ENCODE measurements at places on chromosomes 16 and 17.

DNA sequence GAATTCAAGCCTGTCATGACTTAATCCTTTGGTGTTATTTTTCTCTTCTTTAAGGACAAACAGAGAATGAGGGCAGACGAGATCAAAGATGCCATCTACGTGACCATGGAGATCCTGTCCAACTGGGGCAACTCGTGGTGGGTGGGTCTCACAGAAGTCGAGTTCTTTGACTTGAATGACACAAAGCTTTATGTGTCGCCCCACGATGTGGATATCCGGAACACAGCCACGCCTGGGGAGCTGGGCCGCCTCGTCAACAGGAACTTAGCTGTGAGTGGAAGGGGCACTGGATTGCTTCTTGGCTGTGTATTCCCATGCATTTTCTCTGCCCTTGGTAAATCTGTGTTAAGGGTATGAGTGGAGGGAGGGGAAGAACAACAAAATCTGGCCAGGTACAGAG, 158.7 kb downstream of the KATNIP start:
- no peak for DNase-seq

GRCh38 chr17:83071966-83072562, 7.3 kb upstream of the METRNL start:
- DNase-seq = no peak

DNA sequence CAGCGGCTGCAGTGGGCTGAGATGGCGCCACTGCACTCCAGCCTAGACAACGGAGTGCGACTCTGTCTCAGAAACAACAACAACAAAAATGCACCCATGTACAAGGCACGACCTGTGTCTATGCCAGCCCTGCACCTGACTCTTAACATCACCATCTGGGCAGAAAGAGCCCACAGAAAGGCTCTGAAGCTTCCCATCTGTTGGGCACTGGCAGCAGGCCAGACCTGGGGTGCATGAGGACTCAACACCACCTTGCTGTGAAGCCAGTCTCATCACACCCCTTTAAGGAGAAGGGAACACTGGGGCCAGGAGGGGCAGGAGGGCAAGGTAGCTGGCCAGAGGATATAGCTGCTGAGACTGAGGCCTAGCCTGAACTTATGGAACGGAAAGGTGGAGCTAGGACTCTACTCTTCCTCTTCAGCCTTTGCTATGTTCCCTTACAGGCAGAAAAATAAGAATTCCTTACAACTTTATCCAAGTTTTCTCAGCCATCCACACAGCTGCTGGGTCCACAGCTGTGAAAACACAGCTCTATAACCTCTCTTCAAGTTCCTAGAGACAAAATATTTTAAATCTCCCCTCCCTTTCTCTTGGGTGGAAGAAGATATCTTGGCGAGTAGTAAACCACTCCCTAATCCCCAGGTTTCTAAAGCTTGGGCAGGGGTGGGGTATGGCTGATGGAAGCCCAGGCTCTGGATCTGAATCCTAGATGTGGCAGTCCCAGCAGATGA, 2.8 kb downstream of the ELOB start:
- DNase-seq = no peak

- DNase-seq = no peak
Observed at GRCh38 chr17:14209215-14209614, 27.4 kb downstream of the CDRT15 start.

DNA sequence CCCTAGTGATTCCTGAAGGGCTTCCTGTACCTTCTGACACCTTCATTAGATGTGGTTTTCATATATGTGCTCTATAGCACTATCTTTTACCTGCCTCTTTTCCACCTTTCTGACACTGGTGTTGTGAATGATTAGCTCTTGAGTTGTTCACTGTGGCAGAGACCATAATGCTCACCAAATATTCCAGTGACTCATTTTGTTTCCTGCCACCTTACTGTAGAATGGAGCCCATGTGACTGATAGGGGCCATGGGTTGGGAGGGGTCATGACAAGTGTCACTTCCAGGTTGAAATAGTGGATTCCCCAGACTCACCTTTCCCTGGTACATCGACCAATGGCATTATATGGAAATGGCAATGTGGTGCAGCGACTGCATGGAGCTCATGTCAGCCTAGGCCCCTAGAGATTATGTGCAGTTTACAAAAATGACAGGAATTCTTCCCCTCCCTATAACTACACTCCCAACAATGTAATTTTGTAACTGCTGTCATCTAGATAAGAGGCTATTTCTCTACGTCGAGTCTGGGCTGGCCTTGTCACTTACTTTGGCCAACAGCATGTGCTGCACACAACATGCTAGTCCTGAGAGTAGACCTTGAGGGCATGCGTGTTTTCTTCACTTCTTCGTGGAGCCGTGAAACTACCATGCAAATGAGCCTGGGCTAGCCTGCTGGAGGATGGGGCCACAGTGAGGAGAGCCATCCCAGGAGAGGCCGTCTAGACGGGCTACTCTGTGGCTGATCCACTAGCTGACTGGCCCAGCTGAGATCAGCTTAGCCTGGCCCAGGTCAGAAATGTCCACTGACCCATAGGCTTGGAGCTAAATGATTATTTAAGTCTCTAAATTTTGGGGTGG, 409.5 kb downstream of the CA10 start:
- DNase-seq = no peak

DNA sequence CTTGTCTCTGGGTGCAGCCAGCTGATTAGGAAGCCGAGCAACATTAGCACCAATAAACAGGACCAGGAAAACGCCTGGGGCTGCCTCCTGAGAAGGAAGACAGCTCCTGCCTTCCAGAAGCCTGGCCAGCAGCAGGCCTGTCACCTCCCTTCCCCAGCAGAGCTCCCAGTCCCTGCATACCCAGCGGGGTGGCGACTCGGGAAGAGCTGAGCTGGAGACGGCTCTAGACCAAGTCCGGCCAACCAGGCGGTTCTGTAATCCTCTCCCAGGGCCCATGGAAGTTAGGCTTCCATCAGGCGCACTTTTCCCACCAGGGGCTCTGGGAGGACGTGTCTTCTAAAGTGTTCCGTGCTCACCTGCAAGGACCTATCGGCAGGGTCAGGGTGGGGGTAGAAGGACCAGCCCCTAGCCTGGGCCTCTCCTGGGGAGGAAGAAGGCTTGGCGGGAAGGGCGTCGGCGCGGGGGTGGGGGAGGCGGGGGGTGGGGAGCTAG, 12.0 kb upstream of the CLUH start:
- DNase-seq = no peak

GRCh38 chr16:50534091-50534490, 14.1 kb upstream of the NKD1 start:
- no peak for DNase-seq

DNA sequence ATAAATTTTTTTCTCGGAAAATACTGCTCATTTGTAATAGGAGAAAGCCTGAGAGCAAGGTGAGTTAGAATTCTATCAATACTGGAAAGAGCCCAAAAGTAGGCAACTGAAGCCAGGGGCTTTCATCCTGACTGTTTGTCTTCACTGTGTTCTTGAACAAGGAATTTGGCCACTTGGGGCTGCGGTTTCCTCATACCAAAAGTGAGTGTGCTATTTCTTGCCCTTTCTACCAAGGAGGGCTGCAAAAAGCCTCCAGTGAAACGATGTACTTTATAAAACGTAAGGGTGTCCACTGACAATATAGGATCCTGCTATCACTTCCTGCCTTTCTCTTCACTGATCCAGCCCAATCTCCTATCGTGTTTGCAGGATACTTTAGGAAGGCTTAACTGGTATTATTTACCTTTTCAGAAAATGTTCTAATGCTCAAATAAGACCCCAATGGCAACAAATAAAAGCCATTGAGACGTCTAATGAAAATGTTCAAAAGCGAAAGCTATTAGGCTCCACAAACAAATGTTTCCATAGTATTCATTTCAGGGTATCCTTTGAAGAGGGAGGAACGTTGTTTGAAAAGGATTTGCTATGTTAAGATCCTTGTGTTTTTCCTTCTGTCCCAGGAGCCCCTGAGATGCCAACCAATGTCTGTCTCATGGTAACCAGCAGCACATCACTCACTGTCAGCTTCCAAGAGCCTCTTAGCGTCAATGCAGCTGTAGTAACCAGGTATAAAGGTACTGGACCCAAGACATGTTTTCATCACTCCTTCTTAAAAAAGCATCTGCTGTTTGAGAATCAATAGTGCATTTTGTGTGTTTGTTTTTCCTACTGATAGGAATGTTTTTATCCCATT, 219.3 kb upstream of the NOG start:
- DNase-seq = no peak

DNA sequence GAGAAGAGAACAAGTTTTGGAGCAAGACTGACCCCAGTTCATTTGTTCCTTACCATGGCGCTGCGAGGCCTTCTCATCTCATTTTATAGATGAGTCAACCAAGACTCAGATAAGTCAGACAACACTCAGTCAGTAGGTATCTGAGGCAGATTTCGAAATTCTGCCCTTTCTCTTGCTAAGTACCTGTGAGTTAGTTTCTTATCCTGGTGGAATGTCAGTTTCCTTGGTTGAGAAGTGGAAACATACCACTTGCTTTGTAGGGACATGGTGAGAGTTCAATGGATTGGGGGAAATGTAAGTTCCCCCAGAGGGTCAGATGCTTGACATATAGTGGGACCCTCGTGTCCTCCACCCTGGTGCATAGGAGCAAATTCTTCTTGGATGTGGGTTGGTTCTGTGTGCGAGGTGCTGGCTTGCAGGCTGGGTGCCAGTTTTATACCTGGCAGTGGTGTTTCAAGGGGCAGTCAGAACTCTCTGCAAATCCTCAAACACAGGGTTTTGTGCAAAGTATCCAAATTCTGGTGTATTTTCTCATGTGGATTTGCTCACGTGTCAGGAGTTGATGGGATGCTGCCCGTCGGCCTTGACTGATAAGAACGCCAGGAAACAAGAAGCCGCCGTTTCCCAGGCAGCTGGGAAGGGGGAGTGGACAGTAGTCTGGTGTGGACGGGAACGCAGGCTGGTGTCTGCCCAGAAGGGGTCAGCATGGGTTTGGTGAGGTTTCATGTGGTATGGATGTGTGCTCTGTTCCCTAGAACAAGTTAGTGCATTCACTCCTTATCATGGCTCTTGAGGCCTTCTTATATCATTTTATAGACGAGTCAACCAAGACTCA, 61.1 kb upstream of the CIBAR2 start:
- DNase-seq = no peak

- DNase-seq = no peak
Observed at GRCh38 chr16:89315791-89316581, 98.5 kb downstream of the ZNF778 start.

DNA sequence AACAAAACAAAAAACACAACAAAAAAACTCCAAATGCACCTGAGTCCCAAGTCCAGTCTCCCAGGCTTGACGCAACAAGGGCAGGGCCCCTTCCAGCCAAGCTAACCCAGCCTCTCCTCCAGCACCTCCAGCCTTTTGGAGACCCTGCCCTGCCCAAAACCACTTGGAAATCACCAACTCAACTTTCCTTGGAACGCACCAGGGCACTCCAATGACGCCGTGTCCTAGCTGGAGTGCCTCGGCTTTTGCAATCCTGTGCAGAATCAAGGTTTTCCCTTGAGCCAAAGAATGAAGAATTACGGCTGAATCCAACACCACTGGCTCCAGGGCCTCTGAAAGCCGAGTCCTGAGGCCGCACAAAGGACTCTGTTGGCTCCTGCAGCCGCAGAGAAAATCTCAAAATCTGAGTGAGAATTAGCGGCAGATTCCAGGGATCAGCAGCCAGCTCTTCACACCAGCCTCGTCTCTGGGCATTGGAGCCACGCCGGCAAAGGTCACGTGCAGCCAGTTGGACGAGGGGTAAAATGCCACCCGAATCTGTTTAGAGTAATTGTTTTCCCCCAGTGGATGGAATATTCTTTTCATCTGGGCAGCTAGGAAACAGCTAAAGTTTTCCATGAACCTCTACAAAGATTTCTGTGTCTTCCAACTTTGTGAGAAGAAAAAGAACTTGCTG, 9.7 kb upstream of the BAIAP2 start:
- DNase-seq = no peak

DNA sequence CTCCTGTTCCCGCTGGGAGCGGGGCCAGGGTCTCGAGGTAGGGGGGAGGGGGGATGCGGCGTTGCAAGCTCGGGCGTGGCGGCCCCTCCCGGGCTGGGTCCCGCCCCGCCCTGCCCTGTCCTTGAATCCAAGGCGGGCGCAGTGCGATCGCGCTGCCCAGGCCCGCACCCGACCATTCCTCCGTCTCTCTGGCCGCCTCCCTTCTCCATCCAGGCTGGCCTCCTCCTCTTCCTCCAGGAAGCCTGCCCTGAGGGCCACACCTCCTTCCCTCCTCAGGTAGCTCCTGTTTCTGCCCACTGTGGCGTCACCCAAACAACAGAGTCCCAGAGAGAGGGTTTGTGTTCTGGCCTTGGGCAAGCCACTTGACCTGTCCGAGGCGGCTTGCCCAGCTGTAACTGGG, 43.0 kb upstream of the TAC4 start:
- no peak for DNase-seq

- no peak for DNase-seq
Observed at GRCh38 chr17:36983618-36984017, 34.9 kb downstream of the AATF start.

DNA sequence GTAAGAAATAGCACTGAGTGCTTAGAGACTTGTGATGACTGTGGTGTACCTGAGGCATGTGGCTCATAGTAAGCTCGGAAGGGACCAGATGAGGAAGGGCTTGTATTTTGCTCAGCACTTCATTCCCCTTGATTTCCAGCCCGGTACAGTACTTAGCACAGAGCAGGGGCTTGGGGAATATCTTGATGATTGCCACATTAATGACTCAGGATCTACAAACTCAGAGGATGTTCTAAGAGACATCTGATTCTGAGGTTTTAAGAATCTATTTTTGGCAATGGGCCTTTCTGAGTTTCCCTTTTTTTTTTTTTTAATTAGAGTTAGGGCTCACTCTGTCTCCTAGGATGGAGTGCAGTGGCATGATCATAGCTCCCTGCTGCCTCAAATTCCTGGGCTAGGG, 9.1 kb downstream of the ASPHD1 start:
- no peak for DNase-seq

DNA sequence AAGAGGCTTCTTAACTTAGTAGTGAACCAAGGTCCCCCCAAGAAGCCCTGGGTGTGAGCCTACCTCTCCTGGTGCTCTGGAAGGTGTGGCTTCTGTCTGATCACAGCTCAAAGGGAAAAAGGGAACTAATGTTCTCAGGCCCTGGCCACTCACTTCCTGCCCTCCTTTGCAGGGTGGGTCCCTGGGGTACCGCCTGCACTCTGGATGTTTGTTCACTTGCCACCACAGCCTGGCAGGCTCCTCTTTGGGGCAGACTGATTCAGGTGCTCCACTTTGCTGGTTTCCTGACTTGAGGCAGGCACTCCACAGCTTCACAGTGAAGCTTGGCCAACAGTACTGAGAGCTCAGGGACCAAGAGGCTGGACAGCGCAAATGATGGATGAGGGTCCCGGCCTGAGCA, 5.9 kb upstream of the MYO15A start:
- no peak for DNase-seq

GRCh38 chr16:4109250-4109736, 6.9 kb downstream of the ADCY9 start:
- no peak for DNase-seq

DNA sequence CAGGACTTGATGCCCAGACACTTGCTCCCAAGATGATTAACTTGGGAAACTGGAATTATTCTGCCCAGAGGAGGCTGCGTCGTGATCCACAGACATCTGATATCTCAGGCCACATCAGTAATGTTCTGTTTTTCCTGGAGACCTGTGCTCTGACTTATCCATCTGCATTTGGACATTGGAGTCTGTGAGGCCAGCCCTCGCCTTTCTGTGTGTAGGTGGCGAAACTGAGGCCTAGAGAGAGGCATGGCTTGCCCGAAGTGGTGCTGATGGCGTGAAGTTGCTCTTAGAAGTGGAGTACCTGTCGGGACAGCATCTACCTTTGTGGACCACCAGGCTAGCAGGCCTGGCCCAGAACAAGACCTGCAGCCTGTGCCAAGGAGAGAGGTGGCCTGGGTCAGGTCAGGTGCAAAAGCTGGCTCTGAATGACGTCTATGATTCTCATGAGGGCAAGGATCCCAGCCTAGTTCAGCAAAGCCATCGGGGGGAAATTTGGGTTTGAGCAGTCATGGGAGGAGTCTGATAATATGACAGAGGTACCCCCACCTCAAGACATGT, 186.8 kb upstream of the ZNF469 start:
- no peak for DNase-seq

All from dorsolateral prefrontal cortex (tissue), 122 donors.